ENCODE measurements at places on chromosomes 1 and 21. TPM values are rescaled to one million over a fixed set of nuclear protein-coding genes. Genes with fewer than 3 reads are reported as not detected.

- DNase-seq, result peak; percentile 35
These were observed 1.2 kb downstream of the GPR88 start for GRCh38 chr1:100538913-100539835.

GRCh38 chr1:207454046-207454964 is at the start of gene CR2:
TSS of gene CR2 (plus strand) at chr1:207454328. CDS start at chr1:207454419, 91 bp downstream.
- no peak for DNase-seq

DNA sequence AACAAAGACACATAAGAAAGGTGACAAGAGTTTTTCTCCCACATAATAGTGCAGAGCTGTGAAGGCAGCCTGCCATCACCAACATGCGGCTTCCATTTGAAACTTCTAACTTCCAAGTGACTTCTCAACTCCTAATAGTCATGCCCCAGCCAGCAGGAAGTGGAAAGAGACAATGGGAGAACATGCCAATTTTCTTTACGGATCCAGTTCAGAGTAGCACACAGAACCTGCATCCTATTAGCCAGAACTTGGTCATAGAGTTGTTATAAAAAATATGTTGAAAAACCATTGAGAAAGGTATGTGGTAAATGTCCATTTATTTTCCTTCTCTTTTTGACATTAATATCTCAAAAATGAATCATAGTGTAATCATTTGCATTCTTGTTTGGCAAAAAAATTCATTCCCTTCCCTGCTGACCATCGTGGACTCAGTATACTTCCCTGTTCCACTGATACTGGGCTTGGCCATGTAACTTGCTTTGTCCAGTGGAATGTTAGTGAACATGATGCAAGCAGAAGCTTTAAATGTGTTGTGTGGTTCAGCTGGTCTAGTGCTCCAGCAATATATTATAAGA is 197.4 kb downstream of the SEC16B start:
- no peak for DNase-seq

DNA sequence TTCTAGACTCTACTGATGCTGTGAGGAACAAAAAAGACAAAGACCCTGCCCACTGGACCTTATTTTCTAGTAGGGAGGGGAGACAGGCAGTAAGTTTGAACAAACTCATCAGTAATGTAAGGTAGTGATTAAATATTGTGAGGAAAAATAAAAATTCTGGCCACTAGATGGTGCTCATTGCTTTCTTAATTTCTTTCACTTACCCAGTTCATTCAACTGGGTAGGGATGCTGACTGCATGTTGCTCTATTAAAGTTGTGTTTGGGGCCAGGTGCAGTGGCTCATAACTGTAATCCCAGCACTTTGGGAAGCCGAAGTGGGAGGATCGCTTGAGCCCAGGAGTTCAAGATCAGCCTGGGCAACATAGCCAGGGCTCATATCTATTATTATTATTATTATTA is 6.3 kb upstream of the KYAT3 start:
- DNase-seq, result peak; percentile 82

GRCh38 chr1:4093856-4094565 is 193.9 kb upstream of the C1orf174 start:
- DNase-seq, result no peak

DNA sequence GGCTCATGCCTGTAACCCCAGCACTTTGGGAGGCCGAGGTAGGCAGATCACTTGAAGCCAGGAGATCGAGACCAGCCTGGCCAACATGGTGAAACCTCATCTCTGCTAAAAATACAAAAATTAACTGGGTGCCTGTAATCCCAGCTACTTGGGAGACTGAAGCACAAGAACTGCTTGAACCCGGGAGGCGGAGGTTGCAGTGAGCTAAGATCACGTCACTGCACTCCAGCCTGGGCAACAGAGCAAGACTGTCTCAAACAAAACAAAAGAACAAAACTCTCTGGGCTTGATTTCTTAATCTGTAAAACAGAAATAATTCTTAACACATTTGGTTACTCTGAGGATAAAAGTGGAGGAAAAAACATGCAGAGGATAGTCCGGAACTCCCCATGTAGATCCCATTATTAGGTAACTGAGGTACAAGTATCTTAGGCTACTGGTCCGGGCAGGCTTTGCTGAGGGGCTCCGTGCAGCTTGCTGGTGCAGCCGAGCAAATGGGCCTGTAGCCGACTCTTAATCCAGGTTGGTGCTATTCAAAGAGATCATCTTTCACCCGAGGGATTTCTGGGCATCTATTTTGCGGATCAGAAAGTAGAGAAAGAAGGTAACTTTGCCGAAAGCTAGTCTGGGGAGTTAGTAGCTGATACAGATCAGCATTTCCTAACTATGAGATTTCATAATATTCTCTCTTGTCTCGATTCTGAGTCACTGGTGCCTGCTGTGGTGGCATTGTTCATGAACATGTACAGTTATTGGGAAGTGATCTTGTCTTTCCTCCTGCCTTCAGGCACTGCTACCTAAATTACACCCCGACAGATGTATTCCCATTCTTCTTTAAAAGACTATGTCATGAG is 56.8 kb downstream of the NFIA start:
- peak; percentile 29 for DNase-seq

Gene CD52
- total RNA-seq, result not detected

Gene CDK11B
- 13.2 TPM for total RNA-seq
